ENCODE measurements at places on chromosomes 2 and 18.

DNA sequence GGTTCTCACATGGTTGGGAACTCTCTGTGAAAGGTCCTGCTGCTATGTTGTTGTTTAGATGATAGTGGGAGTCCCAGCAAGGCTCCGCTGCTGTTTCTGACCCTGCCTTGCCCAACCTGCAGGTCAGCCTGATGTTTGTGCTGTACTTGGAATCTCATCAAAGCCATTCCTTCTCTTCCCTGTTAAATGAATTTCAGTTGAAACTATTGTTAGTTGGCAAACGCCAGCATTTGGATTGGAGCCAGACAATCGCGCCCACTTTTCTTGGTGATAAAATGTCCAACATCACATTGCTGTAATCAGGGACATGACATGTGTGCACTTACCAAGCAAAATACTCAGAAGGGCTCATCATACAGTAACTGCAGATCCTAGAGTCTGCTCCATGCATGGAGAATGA is 12.8 kb upstream of the TWSG1 start:
- DNase-seq, result no peak

GRCh38 chr2:228735697-228736096 is 535.4 kb downstream of the PID1 start:
- no peak for DNase-seq

DNA sequence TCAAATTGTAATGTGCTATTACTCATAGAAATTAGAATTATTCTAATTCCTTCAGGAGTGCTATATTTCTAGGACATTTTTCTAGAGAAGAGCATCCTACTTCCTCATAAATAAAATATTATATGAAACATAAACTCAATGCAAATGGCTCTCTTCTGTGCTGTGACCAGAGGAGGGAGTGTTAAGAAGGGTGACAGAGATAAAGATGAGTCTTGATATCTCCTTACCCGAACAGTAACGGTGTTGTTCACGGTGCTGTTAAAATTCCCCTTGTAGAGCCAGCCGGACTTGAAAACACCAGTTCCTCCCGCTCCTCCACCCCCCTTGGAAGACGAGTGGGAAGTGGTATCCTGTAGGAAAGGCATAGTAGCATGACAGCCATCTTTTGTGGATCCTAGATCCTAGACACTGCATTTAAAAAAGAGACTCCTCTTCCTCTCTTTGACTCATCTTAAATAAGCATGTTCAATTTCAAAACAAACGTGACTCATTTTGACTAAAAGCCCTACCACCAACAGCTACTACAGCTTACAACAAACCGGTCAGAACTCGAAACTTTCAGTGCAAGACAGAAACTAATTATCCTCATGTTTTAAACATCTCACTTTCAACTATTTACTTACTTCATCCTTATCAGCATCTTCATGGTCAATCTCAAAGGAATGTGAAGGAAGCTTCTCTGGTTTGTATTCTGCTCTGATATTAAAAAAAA is 156.3 kb downstream of the DOCK10 start:
- no peak for DNase-seq

GRCh38 chr2:108477099-108477498 is 28.1 kb downstream of the GCC2 start:
- DNase-seq, result no peak

DNA sequence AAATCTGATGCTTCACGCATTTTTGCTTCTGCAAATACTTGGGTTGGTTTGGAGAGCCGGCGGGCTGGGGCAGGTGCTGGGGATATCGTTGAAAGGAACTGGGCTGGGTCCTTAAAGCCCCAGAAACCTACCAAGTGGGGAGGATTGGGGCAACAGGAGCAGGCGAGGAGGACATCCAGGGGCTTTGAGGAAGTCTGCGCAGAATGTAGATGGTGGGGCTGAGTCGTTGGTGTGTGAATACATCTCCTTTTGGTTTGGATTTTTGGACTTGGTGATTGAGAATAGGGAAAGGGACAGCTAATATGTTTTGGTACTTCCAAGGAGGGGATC is 1.1 kb downstream of the DCC start:
- DNase-seq, result no peak

- DNase-seq, result no peak
These were observed 53.3 kb upstream of the RBM44 start for GRCh38 chr2:237745250-237745613.

DNA sequence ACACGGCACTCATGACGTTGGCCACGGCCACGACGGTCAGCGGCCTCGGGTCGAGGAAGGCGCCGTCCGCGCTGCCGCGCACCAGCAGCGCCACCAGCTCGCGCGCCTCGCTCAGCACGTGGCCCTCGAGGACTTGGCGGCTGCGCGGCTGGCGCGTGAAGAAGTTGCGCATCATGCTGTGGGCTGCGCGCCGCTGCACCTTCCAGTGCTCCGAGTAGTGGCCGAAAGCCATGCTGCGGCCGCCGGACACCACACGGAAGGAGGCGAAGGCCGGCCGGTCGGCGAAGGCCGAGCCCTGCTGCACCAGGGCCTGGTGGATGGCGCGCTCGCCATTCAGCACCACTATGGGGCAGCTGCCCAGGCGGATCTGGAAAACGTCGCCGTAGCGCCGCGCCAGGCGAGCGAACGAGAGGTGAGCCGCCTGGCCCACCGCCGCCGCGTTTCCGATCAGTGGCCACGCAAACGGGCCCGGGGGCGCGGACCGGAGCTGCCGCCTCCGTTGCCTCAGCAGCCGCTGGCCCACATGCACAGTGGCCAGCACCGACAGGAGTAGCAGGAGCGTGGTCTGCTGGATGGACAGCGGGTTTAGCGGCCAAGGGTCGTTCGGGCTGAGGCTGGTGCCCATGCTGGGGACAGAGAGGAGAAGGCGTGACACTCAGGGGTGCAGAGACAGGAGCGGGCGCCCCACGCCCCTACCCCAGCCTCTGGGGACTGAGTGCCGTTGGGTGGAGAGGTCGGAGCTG is 1.0 kb downstream of the CYP1B1 start:
- no peak for DNase-seq

- DNase-seq, result no peak
These were observed 51.0 kb upstream of the PGAP1 start for GRCh38 chr2:196977507-196977906.

DNA sequence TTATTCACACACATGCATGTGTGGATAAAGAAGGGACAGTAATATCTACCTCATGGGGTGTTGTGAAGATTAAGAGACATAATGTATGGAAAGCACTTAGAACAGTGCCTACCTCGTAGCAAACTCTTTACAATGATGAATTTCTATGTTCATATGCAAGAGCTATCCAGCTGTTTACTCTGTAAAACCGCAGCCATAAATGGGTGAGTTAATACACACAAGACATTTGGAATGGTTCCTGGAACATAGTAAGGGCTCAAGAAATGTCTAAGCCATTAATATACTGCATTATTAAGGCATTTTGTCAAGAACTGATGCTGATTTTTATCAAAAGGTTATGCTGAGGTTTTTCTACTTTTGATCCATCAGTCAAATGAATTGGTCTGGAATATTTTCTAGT is 1076.2 kb downstream of the TSN start:
- no peak for DNase-seq

- no peak for DNase-seq
These were observed 30.5 kb downstream of the PDK1 start for GRCh38 chr2:172586245-172586891.

DNA sequence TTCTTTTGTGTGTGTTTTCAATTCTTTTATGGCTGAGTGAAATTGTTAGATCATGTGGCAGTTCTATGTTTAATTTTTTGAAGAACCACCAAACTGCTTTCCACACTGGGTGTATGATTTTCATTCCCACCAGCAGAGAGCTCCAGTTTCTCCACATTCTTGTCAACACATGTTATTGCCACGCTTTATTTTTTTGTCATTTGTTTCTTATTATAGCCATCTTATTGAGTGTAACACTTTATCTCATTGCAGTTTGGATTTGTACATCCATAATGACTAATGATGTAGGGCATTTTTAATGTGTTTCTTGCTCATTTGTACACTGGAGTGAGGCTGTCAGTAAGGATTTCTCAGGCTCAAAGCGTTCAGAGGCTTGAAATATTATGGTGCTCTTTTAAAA is 184.2 kb downstream of the PIEZO2 start:
- no peak for DNase-seq

DNA sequence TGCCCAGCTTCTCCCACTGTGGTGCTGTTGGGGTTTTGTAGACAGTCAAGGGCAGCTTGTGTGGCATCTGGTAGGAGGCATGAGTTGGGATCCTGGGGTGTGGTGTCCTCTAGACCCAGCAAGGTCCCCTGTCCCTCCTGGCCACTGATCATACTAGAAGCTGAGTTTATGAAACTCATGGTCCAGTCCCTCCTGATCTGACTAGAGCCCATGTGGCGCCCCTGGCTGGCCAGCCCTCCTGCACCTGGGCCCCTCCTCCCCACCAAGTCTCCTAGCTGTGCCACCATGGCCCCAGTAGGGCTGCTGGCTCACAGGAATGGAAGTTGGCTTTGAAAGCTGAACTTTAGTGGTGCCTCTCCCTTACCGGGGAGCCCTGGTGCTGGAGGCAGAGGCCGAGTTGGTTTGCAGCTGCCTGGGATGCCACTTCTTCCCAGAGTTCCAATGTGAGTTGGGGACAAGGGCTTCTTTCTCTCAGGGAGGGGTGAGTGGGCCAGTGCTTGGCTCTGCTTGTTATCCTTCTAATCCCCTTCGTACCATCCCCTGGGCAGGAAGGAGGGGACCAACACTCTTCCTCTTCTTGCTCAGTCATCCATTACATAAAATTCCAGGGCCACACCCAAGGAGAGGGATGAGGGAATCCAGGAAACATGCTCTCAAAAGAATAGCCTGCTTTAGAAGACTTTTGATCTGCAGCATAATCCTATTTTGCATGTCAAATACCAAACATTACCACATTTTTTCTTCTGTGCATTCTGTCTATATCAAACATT is 37.5 kb upstream of the HAAO start:
- no peak for DNase-seq

- DNase-seq, result no peak
These were observed 190.0 kb upstream of the SESTD1 start for GRCh38 chr2:179454443-179455171.

GRCh38 chr2:1632002-1632348 is 112.3 kb downstream of the PXDN start:
- DNase-seq, result no peak

DNA sequence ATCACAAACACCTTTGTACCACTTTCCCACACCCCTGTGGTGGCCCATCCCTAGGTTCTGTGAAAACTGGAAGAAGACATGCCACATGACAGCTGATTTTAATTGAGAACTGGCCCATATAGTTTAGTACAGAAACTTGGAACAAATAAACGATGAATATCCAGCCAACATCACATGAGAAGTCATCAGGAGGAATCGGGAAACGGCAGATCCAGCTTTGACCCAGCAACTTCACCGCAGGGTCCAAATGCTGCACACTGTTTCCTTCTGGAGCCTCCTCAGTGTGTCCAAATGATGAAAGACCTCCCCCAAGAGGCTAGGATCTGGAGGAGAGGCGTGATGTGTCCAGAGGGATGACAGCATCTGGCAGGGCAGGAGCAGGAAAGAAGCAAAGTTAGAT is 75.5 kb downstream of the COPS8 start:
- DNase-seq, result no peak

DNA sequence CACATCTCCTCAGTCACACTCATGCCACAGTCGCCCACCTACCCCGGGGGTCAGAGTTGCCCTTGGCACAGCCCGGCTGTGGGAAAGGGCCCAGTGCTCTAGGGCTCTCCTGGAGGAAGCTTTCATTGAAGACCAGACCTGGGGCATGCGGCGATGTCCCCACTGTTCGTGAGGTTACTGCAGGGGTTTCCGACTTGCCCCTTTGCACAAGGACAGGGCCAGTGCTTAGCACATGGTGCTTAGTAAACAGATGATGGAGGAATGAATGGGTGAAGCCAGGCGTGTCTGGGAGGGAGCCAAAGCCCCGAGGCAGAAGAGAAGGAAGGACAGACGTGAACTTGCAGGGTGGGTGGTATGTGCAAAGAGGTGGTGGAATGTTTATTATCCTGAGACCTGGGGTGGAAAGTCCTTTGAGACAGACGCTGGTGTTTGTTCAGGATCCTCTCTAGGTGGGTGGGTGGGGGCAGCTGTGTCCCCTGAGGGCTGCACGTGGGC is 205.9 kb upstream of the ARL4C start:
- DNase-seq, result no peak

GRCh38 chr18:24446953-24447538 is 13.4 kb upstream of the HRH4 start:
- DNase-seq, result no peak

GRCh38 chr2:219707496-219708285 is 80.3 kb downstream of the SLC4A3 start:
- DNase-seq, result no peak

DNA sequence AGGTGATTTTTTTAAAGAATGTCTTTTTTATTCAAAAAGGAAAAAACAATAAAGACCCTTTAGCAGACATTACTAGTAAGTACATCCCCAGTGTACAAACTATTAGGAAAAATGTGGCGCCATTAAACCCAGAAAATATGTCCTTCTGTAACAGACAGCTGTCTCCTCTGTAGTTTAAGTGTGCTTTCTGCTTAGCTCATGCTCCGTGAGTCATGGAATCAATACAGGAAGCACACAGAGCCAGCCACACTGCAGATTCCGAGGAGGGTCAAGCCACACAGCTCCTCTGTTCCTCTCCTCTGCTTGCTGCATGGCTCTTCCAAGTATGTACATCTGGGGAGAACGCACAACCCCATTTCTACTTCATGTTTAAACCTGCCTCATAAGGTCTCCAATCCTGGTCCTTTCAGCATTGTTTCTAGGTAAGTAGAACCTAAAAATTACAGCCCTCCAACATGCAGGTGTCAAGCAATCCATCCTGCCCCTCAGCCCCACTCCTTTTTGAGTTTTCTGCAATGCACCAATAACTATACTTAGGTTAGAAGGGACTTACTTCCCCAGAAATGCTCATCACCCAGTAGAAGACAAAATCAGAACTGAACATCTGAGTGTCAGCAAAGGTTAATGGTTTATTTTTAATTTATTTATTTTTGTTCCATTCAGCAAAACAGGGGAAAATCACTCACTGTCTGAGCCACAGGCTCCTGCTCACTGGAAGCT is 37.5 kb downstream of the ACVR1 start:
- DNase-seq, result no peak

GRCh38 chr2:216426938-216427337 is 14.7 kb downstream of the SMARCAL1 start:
- DNase-seq, result no peak

DNA sequence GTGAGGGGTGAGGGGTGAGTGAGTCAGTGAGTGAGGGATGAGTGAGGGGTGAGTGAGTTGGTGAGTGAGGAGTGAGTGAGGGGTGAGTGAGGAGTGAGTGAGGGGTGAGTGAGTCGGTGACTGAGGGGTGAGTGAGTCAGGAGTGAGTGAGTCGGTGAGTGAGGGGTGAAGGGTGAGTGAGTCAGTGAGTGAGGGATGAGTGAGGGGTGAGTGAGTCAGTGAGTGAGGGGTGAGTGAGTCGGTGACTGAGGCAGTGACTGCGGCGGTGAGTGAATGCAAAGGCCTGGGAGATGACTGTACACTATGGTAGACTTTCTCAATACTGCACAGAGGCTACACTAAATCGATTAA is 16.6 kb downstream of the THAP4 start:
- DNase-seq, result no peak
